Stimulated activated CD4-positive, alpha-beta T cell treated with anti-CD3 and anti-CD28 coated beads, Interleukin-15, amount 100 ng/mL, for 1 hour (primary cell): ENCODE measurements at places on chromosomes 6 and 20.

DNA sequence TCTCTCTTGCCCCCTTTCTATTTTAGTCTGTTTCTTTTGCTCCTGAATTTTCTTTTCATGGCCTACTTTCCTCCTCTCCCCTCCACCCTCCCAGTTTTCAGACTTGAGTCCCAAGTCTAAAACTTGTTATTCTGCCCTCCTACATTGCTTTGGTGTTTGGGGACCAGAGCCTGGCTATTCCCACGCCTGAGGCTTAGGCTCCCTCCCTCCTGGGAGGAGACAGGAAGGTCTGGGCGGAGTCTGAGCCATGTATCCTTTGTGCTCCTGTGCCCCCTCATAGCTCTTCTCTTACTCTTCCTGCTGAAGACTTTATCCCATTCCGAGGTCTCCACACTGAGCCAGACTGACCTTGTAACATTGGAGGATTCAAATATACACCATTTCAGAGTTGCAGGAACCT is 69.5 kb downstream of the DAAM2 start:
- no peak for DNase-seq

GRCh38 chr20:31712112-31712553 is 10.5 kb downstream of the BCL2L1 start:
- DNase-seq = no peak

GRCh38 chr6:14077193-14077867 is 40.2 kb upstream of the CD83 start:
- DNase-seq = no peak

- DNase-seq = no peak
These were observed 19.5 kb downstream of the SRSF6 start for GRCh38 chr20:43477193-43477592.

DNA sequence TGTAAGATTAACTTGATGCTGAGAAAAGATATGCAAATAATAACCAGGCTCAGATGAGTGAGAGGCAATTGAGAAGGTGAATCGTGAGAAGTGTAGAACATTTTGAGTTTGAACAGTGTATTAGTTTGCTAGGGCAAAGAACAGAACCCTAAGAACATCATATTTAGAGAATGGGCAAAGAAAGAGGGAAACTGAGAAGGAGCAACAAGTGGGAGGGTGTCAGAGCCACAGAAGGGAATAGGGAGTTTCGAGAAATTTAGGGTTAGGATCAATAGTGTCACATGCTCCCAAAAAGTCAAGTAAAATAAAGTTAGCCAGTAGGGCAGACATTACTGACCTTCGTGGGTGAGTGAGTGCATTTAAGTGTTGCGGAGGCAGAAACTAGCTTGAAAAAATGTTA is 5.5 kb upstream of the FAXC start:
- DNase-seq = no peak

- DNase-seq = peak; percentile 27
These were observed 2.1 kb upstream of the COL20A1 start for GRCh38 chr20:63290677-63291472.

- no peak for DNase-seq
These were observed 171.3 kb downstream of the GRM1 start for GRCh38 chr6:146200176-146200575.

GRCh38 chr6:24831771-24832716 is 33.3 kb upstream of the ARMH2 start:
- no peak for DNase-seq

DNA sequence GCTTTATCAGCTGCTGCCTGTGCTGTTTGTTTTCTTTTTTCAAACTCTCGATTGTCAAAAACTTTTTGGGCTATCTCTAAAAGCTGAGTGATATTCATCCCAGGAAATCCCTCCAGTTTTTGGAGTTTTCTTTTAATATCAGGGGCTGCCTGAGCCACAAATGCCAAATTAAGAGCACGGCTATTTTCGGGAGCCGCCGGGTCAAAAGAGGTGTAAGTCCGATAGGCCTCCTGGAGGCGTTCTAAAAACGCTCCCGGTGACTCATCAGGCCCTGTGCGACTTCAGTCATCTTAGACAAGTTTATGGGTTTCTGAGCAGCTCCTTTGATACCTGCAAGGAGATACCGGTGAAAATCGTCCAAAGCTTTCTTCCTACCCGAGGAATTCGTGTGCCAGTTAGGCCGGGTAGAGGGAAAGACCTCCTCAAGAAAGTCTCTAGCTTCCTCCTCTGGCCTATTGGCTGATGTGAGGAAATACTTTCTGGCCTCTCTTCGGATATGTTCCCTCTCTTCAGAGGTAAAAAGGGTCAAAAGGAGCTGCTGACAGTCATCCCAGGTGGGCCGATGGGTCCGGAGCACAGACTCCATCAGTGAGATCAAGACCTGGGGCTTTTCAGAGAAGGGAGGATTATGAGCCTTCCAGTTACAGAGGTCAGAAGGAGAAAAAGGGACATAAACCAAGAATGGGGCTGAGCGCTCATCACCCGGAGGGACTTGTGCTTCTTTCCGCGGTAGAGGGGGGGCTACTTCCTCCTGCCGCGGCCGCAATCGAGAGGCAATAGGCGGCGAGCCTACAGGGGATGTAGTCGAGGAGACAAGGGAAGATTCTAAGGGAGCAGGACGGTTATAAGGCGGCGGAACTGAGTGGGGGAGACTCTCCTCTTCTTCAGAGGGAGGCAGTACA is 151.1 kb downstream of the TRIM27 start:
- no peak for DNase-seq

- no peak for DNase-seq
These were observed 82.2 kb downstream of the PRDM1 start for GRCh38 chr6:106168097-106168888.

- DNase-seq = no peak
These were observed 191.6 kb downstream of the DST start for GRCh38 chr6:56450882-56451739.

DNA sequence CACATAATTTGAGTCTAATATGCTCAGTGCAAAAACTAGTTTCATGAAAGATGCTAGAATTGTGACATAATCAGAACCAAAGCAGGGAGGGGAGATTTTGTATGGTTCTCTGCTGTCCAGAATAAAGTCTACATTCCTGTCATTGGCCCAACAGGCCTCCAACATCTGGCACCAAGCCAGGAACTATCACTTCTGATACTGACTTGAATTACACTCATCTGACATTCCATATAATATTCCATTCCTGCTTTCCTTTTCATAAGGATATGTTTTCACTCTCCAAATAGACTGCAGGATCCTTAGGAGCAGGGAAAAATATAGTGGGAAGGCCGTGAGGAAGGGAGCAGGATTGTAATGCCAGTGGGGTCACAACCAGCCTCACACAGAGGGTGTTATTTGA is 84.6 kb upstream of the BTN3A2 start:
- DNase-seq = no peak

- peak; percentile 0 for DNase-seq
These were observed 666 bp downstream of the TPD52L1 start for GRCh38 chr6:125154118-125154760.

GRCh38 chr6:39102821-39103136 is 12.2 kb downstream of the SAYSD1 start:
- no peak for DNase-seq

GRCh38 chr6:70547313-70547712 is 19.4 kb upstream of the SDHAF4 start:
- DNase-seq = no peak

DNA sequence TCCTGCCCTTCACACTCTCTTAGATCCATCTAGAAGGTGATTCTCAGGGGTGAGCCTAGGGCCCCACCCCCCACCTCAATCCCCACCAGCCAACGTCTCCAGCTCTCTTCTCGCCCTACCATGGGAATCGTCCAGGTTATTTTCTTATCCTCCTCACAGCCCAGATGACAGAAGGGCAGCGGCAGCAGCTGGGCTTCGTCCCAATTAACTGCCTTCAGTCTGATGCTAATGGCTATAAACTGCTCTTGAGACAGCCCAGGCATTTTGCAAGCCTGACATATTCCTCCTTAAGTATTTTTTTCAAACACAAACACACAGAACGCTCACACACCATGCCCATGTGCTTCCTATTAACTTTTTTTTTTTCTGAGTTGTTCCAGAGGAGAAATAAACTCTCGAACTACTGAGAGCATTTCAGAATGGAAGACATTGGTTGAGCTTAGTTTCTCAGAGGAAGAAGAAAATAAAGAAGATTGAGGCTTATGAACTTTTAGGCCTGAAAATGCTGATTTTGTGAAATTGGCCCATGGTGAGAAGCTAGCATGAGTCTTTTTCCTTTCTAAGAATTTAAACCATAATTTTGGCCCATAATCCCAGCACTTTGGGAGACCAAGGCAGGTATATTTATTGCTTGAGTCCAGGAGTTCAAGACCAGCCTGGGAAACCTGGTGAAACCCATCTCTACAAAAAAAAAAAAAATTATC is 124.6 kb downstream of the EYA2 start:
- DNase-seq = no peak

DNA sequence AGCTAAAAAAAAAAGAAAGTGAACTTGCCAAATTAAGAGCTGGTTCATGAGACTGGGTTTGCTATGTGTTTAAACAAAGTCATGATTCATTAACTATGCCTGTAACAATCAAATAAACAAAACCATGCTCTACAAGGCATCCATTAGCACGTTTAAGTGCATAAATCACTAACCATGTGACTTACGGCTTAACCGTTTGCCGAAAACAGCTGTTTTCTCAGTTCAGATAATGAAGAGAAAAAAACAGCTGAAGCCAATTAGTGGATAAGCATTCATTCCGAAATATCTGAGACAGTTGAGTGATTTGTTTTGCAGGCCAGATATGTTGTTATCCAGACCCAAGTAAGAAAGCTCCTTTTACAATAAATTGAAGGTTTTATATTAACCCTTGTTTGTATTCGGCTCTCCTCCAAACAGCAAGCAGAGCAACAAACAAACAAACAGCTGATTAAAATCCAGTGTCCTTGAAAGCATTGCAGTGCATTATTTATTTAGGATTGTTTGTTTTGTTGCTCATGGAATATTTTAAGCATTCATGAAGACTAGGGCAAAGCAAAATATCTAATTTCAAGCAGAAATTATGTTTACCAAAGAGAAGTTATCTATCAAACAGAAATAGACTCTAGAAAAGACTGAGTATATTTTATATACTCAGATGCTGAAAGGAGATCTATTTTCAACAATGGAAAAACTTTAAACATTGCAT is 343.5 kb downstream of the RFPL4B start:
- no peak for DNase-seq

GRCh38 chr20:50758469-50758868 is 27.1 kb downstream of the PARD6B start:
- no peak for DNase-seq

GRCh38 chr20:4480104-4480503 is 241.6 kb upstream of the PRND start:
- DNase-seq = no peak

DNA sequence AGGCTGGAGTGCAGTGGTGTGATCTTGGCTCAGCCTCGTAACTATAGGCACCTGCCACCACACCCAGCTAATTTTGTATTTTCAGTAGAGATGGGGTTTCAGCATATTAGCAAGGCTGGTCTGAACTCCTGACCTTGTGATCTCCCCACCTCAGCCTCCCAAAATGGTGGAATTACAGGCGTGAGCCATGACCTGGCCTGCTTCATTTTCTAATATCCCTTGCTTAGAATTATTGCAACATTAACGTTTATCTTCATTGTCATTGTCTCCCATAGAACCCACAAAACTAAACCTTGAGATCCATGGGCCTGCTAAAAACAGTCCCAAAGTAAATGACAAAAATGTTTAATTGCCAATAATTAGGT is 6.1 kb downstream of the EEF1A1 start:
- no peak for DNase-seq

DNA sequence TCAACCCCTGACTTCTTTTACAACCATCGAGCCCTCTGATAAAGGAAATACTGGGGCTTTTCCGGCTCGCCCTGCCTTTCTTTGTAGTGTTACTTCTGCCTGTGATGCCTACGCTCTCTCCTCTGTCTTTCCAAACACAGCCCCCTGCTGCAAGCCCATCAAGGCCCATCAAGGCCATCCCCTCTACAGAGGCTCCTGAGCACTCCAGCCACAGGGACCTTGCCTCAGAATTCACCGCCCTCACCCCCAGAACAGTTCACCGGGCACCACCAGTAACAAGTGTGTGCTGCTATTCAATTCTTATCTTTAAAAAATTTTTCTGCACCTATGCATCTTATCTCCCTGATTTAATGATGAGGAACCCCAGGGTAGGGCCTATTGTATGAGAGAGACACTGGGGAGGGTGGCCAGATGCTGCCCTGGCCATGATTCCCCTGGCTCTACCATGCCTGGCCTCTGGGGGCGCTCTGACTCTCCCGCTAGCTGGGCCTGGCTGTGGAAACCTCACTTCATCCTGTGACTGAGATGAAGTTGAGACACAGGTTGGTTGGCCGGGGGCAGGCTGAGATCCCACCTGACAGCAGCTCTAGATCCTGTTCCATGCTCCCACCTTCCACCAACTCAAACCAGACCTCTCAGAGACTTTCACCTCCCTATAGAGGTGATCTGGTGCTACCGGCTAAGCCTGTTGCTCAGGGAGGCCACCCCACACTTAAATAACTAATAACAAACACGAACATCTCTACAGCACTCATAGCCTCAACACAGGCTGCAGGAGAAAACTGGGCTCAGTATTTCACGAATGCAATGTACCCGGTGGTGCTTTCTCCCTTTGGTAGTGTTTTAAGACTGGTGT is 19.2 kb upstream of the GLP1R start:
- no peak for DNase-seq
